ENCODE measurements at places on chromosomes 7 and 10. TPM values are rescaled to one million over a fixed set of nuclear protein-coding genes. Genes with fewer than 3 reads are reported as not detected.

Gene SEMA3C
- total RNA-seq: 150 TPM

Gene PDGFA
- total RNA-seq: 37.3 TPM

DNA sequence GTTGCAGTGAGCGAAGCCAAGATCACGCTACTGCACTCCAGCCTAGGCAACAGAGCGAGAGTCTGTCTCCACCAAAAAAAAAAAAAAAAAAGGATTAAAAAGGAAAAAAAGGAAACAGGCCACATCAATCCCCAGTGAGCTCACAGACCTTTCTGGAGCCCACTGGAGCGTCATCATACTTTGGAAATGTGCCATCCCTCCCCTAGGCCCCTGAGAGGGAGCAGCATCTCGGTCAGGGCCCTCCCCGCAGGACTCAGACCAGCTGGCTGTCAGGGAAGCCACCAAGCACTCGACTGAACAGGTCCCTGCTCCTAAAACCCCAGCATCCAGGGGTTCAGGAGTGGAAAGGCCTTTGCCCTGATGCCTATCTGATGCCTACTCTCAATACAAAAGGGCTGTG is 97.9 kb upstream of the SH2B2 start:
- DNase-seq: no peak

GRCh38 chr10:87860816-87861403 is 2.4 kb downstream of the KLLN start:
- no peak for DNase-seq

DNA sequence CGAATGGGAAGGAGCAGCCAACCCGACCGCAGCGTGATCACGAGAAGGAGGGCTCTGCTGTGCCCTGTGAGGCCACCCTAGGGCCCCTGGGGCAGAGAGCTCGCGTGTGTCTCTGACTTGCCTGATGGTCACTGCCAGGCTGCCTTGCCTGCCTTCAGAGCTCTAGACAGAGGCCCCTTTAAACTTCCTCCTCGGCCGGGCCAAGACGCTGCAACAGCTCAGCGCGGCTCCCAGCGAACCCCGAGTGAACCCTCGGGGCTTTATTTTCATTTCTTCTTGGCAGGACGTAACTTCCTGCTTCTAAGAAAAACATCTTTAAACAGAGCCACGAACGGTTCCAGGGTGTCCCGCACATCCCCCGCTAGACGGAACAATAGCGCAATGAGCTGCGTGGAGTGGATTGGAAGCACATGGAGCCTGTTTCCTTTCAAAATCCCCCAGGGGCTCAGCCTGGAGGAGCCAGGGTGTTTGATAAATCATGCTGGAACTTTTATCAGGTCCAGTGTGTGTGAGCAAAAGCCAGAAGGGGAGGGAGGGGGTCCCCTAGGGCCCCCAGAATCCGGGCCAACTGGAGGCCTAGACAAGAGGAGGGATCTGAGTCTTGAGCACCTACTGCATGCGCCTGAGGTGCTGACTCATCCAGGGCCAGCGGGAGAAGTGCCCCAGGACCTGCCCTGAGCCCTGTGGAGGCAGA is 134.1 kb upstream of the GDF10 start:
- DNase-seq: peak; percentile 68

- no peak for DNase-seq
Measured at GRCh38 chr7:159103382-159104187, 41.1 kb downstream of the VIPR2 start.

Measured in H4 (cell line).